ENCODE measurements at places on chromosomes 5 and 9.

DNA sequence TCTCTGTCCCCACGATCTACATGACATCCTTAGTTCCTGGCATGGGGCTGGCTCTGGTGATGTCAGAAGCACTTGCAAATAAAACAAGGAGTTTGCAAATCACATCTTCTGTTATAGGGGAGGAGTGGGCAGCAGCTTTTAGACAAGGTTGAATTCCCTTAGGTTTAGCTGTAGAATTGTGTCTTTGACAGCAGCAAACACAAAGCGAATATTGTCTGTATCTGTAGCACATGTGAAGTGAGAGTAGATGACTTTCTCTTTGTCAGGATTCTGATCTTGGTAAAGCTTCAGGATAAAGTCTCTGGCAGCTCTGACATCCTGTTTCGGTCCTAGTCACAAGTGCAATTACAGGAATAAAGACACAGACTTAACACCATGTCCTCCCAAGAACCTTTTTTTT, 224.3 kb downstream of the GNA14 start:
- no peak for DNase-seq

GRCh38 chr9:36961051-36961450, 73.0 kb downstream of the PAX5 start:
- DNase-seq, result no peak

DNA sequence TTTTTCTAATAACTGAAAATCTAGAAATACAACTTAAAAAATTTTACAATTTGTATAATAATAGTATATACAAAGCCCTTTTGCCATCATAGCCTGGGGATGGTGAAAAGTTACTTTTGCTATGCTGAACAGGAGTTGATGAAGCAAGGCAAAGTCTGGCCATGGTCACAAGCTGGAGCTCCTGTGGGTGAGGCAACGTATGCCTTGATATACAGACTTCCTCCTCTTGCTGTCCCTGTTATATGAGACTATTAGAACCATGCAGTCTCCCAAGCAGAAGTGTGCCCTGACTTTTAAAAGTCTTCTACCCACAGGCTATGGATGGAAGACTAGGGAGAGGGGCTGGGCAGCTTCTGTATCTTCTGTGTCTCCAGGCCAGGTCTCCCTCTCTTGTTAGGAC, 15.7 kb downstream of the FAM151B start:
- DNase-seq, result no peak

- DNase-seq, result no peak
Observed at GRCh38 chr9:72333197-72333596, 31.8 kb downstream of the ZFAND5 start.

GRCh38 chr9:117343427-117343826, 71.4 kb downstream of the ASTN2 start:
- DNase-seq, result no peak

GRCh38 chr9:129456549-129457324, 164.2 kb downstream of the C9orf50 start:
- DNase-seq, result no peak

GRCh38 chr9:21322911-21323461, 12.2 kb downstream of the KLHL9 start:
- no peak for DNase-seq

GRCh38 chr9:137221506-137222111, 431 bp downstream of the RNF208 start:
- DNase-seq, result no peak

GRCh38 chr5:116989995-116990394, 415.4 kb upstream of the SEMA6A start:
- DNase-seq, result no peak

GRCh38 chr5:176697267-176697933, 50.1 kb downstream of the TSPAN17 start:
- DNase-seq, result no peak

- DNase-seq, result no peak
Observed at GRCh38 chr5:14429101-14430050, 152.2 kb upstream of the OTULINL start.

GRCh38 chr9:72904267-72905093, 48.4 kb downstream of the ALDH1A1 start:
- DNase-seq, result no peak

- DNase-seq, result no peak
Observed at GRCh38 chr5:111582993-111583601, 70.8 kb upstream of the STARD4 start.

DNA sequence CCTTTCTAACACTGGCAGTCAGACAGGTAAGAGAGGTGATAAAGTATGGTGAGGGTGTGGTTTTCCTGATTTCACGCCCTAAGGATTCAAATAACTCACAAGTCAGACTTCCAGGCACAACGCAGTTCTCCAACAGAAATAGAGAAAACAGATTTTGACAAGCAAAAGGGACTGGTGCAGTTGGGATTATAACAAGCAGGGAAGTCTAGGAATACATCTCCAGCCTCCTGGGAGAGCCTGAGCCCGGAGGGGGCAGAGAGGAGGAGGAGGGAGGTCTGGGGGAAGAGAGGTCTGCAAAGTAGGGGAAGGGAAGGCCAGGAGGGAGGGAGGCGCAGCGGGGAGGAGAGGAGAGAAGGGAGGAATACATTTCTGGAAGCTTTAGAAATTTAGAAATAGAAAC, 1.6 kb downstream of the CMBL start:
- DNase-seq, result no peak

DNA sequence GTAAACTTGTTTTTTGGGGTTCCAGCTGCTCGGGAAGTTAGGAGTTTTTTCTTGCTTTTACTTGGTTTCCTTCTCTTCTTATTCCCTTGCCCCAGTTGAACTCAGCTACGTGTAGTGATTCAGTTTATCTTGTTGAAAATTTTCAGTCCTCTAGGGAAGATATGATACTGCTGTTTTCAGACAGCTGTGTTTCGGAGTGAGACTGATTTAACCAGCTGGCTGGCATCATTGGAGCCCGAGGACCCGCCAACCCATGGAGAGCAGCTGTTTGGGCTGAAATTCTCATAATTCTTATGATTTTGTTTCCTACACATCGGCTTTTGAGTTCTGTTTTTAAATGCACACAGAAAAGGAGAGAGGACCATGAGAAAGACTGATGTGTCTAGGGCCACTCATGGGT, 271.5 kb downstream of the NR3C1 start:
- DNase-seq, result no peak

DNA sequence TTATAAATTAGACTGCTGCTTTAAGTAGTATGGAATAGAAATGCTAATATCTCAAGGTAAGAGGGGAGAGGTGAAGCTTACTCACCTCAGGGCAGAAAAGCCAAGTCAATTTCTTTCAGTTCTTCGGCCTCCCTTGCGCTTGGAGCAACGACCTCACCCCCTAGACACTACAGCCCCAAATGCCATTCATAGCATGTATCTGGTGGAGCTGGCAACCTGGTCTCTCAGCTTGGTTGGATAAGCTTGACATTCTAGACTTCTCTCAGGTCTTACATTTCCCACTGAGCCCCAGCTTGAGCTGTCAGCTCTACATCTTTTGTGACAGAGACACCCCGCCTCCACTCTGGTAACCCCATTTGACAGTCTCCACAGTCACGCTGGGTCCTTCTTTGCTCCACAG, 154.9 kb downstream of the ZNF608 start:
- DNase-seq, result no peak

DNA sequence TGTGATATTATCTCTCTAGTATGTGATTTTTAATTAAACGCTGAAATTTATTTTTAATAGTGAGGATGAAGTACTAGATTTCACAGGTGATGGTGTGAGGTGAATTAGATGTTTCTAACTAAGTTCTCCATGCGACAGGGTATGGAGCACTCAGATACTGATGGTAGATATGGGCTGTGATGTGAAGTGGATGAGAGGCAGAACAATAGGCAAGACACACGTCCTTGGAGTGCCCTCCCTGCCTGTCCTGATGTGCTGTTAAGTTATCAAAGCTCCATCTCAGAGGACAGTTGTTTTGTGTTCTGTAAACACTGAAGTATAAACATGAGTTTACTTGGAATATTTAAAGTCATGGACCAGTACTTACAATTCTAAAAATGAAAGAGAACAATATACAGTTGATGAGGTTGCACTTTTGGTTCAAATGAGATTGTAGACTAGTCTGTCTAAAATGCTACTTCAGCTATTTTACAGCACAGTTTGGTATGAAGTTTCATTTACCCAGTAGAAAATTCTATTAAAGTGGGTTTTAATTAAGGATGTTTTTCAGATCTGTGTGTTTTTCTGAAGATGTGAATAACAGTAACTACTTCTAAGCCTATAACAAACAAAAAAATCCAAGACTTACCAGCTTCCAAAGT, 64.2 kb downstream of the C7 start:
- no peak for DNase-seq

- no peak for DNase-seq
Observed at GRCh38 chr5:77256406-77256805, 45.9 kb downstream of the PDE8B start.

- DNase-seq, result no peak
Observed at GRCh38 chr9:4844056-4844838, 51.5 kb downstream of the RCL1 start.

GRCh38 chr9:92663951-92664350, 6.0 kb downstream of the IPPK start:
- no peak for DNase-seq

GRCh38 chr5:176500511-176500910, 36.7 kb downstream of the RNF44 start:
- no peak for DNase-seq

- no peak for DNase-seq
Observed at GRCh38 chr5:62369039-62369438, 34.7 kb downstream of the DIMT1 start.

DNA sequence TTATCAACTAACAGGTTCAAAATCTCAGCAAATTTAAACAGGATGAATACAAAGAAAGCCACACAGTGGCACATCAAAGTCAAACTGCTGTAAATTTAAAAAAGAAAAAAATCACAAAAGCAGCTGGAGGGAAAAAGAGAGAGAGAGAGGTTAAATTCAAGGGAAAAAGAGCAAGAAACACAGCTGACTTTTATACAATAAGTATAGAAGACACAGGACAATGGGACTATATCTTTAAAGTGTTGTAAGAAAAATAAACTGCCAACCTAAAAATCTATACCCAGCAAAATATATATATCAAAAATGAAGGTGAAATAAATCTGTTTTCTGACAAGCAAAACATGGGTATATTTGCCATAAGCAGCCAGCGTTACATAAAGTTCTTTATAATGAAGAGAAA, 261.5 kb downstream of the TLE1 start:
- DNase-seq, result no peak

DNA sequence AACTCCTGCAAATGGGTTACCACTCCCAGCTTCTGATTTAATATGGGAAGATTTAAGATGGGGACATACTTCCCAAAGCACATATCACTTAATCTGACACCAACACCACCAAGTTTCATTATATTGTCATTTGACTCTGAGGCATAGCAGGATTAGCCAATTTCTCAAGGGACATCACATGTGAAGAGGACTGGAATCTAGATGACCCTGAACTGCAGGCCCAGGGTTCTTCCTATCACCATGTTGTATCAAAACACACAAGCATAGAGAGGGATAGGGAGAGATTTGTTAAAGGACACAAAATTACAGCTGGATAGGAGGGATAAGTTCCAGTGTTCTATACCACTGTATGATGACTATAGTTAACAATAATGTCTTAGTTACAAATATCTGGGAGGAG, 168.3 kb upstream of the PPP2R2B start:
- DNase-seq, result no peak

- no peak for DNase-seq
Observed at GRCh38 chr5:15376803-15377202, 123.2 kb upstream of the FBXL7 start.

GRCh38 chr9:126421567-126422428, 95.2 kb downstream of the MVB12B start:
- no peak for DNase-seq

DNA sequence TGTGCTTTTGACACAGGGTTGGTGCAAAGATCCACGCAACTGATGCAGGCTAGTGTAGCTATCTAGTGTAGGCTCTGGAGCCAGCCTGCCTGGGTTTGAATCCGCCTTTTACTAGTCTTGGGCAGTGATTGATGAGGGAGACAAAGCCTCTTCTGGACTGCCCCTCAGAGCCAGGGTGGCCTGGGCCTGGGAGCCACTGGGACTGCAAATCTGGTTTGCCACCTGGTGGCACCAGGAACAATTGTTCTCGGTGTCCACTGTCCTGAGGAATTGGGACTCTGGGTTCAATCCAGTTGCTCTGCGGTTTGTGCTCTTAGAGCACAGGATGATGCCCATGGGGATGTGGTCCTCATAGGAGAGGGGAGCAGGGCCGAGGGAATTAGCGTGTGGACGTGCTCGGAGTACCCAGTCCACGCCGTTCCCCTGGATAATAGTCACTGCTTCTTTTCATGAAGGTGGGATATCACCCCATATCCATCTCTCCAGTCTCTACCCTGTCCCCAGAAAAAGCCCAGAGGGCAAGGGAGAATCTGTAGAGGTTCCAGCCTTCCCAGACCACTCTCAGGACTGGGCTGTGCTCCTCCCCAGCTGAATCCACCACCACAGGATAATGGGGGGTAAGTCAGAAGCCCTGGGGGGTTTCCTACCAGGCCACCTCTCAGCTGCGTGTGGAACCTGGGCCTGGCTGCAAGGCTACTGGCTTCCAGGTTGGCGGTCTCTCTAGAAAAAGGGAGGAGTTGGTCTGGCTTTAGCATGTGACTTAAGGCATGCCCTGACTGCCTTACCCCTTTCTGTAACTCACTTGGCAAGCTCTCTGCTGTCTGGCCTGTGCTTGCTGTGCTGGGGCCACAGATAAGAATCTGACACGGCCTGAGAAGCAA, 1.9 kb downstream of the B4GALT7 start:
- no peak for DNase-seq

DNA sequence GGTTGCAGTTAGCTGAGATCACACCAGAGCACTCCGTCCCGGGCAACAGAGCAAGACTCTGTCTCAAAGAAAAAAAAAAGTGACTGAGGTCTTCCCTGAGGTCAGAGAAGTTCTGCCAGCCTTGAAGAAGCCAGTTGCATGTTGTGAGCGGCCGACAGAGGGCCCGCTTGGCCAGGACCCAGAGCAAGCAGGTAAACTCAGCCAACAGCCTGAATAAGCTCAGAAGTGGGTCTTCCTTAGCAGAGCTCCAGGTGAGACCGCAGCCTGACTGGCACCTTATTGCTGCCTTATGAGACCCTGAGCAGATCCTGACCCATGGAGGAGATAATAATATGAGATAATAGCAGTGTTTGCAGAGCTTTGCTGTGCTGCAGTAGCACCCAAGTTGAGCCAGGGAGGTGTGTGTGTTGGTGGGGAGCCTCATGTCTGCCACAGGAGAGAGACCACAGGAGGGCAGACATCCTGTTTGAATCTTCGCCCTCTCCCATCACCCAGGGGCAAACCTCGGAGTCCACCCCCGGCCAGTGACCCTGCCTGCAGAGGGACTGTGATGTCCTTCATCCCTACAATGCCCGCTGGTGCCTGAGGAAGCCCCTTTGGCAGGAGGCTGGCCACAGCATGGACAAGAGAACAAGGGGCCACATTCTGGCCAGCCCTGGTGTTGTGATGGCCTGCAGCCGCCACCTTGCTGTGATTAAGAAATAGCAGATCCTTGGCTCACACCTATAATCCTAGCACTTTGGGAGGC, 10.8 kb upstream of the BARX1 start:
- peak; percentile 6 for DNase-seq

DNA sequence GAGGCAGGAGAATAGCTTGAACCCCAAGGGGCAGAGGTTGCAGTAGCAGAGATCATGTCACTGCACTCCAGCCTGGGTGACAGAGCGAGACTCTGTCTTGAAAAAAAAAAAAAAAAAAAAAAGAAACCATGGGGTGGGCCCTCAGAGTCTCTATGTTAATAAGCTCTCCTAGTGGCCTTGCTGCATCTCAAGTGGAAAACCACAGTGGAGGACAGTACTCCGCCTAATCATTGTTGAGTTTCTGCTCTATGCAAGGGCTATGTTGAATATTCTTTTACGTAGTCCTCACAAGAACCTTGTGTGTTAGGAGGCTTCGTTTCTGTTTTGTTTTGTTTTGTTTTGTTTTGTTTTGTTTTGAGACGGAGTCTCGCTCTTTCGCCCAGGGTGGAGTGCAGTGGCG, 48.9 kb downstream of the TJP2 start:
- DNase-seq, result no peak

Data from GM13977 (cell line).